Activated naive CD8-positive, alpha-beta T cell treated with anti-CD3 and anti-CD28 coated beads for 36 hours (primary cell): ENCODE measurements at places on chromosomes 3 and 15. TPM values are rescaled to one million over a fixed set of nuclear protein-coding genes. Genes with fewer than 3 reads are reported as not detected.

ZDHHC23 gene
- total RNA-seq, result 3.7 TPM

LMAN1L gene
- 0.33 TPM for total RNA-seq

KLF13 gene
- 111 TPM for total RNA-seq

UBE3A gene
- 125 TPM for total RNA-seq

IQCF5 gene
- total RNA-seq, result not detected

ZNF501 gene
- total RNA-seq, result 3.6 TPM

GUCA1C gene
- not detected for total RNA-seq

PARP15 gene
- total RNA-seq, result 8.7 TPM

CLDN18 gene
- not detected for total RNA-seq

CYP8B1 gene
- not detected for total RNA-seq

CACNA1D gene
- total RNA-seq, result not detected

KBTBD12 gene
- total RNA-seq, result not detected

GPR160 gene
- total RNA-seq, result 9.6 TPM

DNA sequence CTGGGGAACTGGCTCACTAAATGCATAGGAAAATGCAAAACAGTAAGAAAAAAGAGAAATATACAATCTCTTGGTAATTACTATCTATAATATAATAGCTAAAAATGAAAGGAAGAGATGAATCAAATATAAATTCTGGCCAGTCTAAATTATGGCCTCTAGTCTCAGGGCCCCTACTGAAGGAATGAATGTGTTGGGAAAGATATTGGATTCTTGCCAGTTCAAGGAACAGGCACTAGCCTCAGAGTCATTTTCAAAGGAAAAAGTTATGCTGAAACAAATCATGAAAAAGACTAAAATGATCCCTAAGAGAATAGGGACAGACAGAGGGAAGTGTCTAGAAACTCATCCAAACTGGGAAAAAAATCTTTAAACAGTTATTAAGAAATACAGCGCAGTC lies 62.4 kb downstream of the C3orf80 start:
- no peak for DNase-seq

- DNase-seq, result no peak
Observed at GRCh38 chr15:73024168-73024567, 28.1 kb upstream of the NEO1 start.

DNA sequence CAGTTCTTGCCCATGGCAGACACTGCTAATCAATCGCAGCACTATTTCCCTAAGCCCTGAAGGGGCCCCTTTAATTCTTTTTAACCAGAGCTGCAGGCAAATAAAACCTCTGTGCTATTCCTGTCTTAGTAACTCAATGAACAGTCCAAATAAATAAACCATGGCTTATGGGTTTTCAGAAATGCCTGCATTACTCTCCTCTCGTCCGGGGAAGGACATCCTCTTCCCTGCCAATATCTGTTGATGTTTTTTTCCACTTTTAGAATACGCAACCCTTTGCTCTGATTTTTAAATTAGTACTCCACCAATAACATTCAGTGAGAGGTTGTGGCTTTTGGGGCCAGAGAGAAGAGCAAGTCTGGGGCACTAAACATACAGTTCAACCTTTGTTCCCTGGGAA lies 35.2 kb upstream of the PRICKLE2 start:
- no peak for DNase-seq

DNA sequence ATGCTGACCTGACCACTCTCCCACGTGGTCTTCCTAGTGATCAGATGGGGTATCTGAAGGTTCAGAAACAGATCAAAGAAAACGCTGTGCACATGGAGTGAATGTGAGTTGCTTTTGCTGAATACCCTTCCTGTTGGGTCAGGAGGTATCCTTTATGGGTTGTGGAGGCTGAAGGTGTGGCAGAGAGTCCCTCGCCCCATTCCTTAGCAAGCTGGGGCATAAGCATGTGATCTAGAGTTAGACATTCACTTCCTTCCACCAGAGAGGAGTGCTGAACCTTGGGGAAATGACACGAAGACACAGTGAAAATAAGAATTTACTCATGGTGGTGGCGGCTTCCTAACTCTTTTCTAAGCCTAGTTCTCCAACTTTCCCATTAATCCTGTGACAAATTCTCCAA lies 27.8 kb upstream of the SPTBN5 start:
- DNase-seq, result no peak

DNA sequence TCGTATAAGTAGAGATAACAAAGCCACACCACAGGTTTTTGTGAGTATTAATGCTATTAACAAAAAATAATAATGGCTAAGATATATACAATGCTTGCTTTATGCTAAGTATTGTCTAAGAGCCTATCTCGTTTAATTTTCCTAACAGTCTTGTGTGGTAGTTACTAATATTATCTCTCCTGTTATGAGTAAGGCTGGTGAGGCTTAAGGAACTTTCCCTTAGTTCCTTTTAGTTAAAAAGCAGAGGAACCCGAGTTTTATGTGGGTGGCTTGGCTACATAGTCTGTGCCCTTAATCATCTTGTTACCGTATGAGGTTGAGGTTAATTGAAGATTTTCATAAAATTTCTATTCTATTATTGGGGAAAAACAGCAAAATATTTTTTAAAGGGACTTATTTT lies 218.4 kb downstream of the SOX2 start:
- DNase-seq, result no peak

GRCh38 chr3:98623572-98624280 lies 30.3 kb upstream of the CPOX start:
- no peak for DNase-seq

DNA sequence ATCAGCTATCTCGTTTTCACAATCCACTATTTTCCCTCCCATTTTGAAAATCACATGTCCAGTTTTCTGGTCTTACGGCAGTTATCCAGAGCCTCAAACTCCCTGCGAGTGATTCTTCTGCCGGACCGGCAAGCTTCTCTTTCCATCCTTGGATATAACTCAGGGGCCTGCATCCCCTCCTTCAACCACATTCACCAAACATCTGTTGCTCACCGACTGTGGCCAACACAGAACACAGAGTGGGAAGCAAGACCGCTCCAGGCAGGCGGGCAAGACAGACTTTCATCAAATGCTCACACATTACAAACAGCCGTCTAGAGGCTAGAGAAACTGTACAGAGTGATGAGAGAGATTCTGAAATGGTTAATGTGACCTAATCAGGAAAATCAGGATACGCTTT lies 7.6 kb upstream of the SLC12A8 start:
- DNase-seq, result no peak

- no peak for DNase-seq
Observed at GRCh38 chr15:25346371-25346770, 92.5 kb downstream of the UBE3A start.

GRCh38 chr3:9468460-9468859 lies 71.0 kb downstream of the SETD5 start:
- DNase-seq, result no peak

DNA sequence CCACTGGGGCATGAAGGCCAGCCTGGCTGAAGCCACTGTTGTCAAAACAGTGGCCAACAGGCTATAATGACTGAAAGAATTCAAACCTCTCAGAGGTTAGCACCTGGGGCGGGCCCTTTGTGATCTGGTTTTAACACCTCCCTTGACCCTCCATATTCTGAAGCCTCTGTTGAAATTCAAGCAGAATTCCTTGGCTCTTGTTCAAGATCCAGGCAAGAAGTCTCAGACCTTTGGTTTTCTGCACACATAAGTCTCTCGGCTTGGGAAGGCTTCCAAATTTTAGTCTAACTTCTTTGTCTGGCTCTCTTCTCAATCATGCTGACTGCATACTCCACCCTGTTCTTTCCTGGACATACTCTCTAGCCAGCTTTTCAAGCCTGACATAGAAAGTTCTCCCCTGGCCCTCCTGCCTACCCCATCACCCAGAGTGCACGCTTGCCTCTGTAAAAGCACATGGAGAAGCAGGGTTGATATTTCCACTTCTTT lies 144.5 kb downstream of the PDZRN3 start:
- no peak for DNase-seq

- no peak for DNase-seq
Observed at GRCh38 chr15:36958606-36959005, 141.7 kb downstream of the MEIS2 start.

- DNase-seq, result no peak
Observed at GRCh38 chr15:47289656-47290055, 427.6 kb upstream of the SEMA6D start.

DNA sequence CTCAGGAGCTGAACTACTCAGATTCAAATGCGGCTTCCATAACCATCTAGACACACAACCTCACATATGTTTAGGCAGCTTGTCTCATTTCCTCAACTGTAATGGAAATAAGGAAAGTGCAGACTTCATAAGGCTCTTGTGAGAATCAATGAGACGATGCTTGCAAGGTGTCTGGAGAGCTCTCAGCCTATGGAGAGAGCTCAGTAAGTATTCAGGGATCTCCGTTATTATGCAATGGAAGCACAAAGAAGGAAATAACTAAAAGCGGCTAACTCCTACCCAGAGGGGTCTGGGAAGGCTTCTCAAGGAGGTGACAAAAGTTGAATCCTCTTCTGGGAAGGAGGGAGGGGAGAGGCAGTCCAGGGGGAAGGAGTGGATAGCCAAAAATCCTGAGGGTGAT lies 50.1 kb upstream of the LIPC start:
- DNase-seq, result no peak

DNA sequence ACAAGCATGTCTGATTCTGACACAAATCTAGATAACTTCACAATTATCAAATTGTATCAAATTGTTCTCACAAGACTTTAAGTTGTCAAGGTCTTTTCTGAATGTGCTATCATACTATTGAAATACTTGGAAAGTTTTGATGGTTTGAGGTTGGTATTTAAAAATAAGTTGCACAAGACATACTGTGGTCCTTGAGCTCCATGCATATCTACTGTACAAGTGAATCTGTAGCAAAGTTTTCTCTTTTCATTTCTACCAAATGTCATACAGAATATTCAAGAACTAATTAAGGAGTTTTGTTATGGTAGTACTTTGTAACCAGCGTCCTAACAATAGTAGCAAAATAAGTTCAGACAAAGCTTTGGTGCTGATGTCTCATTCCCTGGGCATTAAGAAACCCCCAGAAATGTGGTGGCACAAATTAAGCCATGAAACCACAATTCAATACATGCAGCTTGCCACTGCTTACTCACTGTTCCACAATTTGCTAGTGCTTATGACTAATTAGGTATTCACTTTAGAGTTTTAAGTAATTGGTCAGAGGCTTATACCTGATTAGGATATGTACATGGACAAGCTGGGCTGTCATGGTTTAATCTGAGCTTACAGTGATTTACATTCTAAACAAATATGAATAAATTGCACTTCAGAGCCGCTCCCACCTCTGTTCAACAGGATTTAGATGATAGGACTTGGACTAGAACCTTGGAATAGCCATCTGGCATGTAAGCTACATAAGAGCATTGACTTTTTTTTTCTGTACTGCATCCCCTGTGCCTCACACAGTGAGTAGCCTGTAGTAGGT lies 8.8 kb downstream of the TBC1D23 start:
- peak; percentile 36 for DNase-seq

GRCh38 chr3:115165266-115165665 lies 18.2 kb upstream of the ZBTB20 start:
- DNase-seq, result no peak

- no peak for DNase-seq
Observed at GRCh38 chr3:146065573-146066006, 95.4 kb downstream of the PLOD2 start.

- DNase-seq, result no peak
Observed at GRCh38 chr3:50445919-50446318, 57.5 kb downstream of the CACNA2D2 start.

DNA sequence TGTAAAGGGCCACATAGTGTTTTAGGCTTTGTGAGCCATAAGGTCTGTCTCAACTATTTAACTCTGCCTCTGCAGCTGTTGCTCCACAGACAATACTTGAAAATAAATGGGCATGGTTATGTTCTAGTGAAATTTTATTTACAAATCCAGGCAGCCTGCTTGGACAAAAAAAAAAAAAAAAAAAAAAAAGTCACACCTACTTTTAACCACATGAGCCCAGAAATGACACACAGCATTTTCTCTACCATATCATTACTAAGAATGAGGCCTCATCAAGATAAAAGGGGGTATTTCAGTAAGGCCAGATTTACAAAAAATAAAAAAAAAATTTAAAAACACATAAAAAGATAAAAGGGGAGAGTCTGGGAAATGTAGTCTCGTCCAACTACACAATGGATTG lies 1.7 kb upstream of the NGLY1 start:
- DNase-seq, result no peak

DNA sequence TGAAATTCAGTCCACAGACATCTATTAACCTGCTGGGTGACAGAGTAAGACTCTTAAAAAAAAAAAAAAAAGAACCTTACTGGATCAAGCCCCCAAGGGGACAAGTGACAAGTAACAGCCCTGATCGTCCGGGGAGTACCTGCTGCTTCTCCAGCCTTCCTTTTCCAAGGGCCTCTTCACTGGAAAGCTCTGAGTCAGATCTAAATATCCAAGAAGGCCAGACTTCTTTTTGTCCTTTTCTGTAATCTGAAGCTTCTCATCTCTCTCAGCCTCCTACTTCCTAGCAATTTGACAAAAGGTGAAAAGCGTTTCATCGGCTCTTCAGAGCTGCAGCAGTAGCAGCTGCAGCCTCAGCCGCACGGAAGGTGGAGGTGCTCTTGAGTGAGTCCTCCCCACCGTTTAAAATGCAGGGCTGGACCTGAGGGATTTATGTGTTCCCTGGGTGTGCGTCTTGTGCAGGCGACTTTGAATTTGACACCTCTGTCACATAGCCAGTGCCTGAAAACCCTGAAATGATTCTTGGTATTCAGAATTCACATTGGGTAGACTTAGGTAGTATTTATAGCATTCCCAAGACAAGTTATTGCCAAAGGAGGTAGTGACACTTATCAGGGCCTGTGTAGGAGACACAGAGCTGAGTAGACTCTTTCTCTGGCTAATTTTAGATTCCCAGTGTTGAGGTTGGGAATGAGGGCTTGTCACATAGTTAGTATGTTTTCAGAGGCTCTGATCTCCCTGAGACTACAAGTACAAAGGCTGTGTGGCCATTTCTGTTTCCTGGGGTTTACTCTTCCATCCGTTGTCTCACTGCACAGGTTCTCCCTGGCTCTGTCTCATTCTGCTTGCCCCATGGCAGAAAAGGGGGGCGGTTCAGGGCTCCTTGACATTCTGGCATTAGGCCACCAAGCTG lies 291.2 kb upstream of the C2CD4B start:
- DNase-seq, result no peak

GRCh38 chr15:66964111-66964738 lies 101.2 kb upstream of the SMAD3 start:
- DNase-seq, result no peak

GRCh38 chr3:114850898-114851297 lies 296.2 kb downstream of the ZBTB20 start:
- DNase-seq, result no peak

DNA sequence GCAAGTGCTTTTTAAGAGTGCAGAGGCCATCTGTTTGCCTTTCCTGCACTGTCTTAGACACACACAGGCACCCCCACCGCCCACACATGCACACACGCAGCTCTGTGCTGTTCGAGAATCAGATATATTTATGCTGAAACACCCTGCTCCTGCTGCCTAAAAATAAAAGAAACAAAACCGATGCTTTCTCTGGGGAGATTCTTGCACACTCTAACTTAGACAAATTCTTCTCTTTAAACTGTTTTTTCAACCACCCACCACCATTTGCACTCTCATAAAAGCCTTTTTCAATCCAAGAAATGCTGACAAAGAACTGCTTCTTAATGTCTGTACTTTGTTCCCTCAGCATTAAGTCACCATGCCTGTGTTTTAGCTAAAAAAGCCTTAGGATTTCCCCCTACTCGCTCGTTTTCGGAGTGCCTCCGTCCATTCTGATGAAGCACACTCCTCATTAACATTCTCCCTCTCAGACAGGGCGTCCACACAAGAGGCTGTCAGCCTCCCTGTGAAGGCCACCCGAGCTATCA lies 26.2 kb downstream of the SLC12A8 start:
- no peak for DNase-seq

- DNase-seq, result no peak
Observed at GRCh38 chr3:60202052-60202726, 1049.1 kb downstream of the FHIT start.

- DNase-seq, result no peak
Observed at GRCh38 chr3:58161435-58162398, 49.1 kb downstream of the DNASE1L3 start.
